ENCODE measurements at places on chromosomes 1 and 21.

DNA sequence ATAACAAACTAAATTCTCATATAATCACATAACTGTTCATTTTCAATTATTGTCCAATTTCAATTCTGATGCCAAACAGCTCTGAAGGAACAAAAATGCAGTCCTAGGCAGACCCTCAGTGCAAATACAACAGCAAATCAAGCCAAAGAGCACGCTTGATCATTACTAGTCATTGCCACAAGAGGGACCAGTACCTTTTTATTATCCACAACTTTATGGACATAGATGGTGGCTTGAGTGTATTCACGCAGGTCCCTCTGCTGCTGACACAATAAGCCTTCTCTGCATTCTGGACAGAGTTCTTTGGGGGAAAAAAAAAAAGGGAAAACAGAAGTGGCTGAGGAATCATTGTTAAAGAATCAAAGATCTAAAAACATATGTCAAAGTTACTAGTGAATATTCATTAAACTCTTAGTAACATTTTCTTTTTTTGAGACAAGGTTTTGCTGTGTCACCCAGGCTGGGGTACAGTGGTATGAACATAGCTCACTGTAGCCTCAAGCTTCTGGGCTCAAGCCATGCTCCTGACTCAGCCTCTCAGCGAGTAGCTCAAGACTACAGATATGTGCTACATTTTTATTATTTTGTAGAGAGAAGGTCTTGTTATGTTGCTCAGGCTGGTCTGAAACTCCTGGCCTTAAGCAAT is 34.3 kb upstream of the RAP1GAP start:
- no peak for DNase-seq

- DNase-seq = no peak
Observed at GRCh38 chr1:33410091-33410701, 20.7 kb downstream of the PHC2 start.

DNA sequence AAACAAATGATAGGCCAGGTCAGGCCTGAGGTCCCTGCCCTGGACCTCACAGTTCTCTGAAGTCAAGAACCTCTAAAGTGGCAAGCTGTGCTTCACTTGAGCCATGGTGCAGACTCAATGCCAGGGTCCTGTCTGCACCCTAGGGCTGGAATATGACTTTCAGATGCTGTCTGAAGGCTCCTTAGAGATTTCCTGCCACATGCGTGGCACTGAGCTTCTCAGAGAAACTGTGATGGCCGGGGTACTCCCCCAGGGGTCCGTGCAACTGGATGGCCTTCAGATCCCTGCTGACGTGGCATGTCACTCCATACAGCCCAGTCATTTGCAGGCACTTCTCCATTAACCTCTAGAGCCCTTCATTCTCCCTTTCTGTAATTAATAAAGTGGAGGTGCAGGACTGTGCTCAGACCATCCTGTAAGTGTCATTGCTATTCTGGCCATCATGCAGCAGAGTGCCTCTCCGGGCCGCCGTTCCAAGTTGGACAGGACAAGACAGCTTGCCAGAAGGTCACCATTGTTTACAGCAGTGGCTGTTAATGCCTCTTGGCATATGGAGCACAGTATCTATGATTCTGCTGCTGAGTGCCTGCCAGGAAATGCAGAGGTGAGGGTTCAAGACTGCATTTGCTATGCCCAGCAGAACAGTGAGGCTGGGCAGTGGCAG is 205.1 kb upstream of the COA6 start:
- no peak for DNase-seq

DNA sequence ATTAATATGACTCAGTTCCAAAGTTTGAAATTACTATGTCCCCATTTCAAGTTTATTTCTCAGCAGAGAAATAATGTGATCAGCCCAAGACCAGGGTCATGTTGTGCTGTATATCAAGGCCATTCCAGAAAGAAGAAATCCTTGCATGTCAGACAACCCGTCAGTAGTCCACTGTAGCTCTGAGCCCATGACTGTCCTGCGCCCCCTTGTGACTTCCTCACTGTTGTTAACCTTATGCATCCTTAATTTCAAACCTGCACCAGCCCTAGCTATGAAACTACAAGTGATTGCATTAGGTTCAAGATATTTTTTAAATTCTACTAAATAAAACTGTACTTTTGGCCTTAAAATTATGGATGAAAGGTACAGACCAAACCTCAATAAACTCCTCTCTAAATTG is 133.0 kb downstream of the LRRC7 start:
- DNase-seq = no peak

GRCh38 chr1:81804312-81804711 is 3.6 kb downstream of the ADGRL2 start:
- no peak for DNase-seq

DNA sequence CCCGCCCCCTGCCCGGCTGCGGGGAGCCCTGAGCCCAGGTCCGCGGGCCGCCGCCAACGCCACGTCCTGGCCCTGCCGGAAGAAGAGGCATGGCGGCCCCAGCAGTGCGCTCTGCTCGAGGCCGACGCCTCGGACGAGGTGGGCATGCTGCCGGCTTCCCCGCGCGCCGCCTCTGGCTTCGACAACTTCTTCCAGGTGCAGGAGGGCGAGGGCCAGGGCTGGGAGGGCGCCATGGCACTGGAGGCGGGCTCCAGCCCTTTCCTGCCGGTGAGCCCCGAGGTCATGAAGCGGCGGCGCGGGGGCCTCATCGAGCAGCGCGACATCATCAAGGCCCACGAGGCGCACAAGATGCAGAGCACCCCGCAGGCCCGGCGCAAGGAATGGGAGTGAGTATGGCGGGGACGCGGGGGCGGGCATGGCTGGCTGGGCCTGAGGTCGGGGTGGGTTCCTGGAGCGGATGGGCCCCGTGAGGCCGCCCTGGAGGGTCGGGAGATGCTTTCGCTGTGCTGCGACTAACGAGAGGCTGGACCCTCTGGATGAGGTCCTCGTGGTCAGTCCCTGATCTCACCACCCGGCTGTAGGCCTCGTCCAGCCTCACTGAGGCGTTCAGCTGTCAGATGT is 70.0 kb upstream of the CACNA1E start:
- DNase-seq = no peak

DNA sequence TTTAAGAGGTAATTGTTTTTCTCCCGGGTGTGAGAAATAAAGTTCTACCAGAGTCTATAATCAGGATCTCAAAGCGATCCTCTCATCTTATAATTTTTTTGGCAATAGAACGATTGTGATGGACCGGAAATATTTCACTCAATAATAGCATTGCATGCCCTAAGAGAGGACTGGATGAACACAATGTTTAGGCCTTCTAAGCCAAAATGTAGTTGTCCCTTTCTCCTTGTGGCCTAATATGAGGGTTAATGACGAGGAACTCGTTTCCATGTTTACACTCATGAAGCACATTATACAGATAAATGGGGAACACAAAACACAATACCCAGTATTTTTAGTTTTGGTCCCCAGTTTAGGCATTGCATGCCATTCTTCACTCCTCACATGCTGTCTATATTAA is 5.9 kb downstream of the TBX15 start:
- DNase-seq = no peak

DNA sequence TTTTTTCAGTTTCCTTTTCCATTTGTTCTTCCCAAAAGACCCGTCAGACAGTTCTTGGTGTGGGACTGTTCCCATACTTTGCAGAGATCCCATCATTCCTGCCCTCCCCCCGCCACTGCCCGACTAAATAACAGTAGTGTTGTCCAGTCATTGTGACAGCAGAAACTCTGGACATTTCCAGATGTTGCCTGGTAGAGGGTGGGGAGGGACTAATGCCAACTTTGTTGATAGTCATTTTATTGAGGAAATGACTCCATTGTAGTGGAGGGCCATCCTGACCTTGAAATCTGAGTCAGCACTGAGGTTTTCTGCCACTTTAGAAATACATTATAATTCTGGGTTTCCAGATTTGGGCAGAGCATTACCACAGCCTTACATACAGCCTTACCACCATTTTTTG is 85.4 kb downstream of the CEP350 start:
- DNase-seq = no peak

DNA sequence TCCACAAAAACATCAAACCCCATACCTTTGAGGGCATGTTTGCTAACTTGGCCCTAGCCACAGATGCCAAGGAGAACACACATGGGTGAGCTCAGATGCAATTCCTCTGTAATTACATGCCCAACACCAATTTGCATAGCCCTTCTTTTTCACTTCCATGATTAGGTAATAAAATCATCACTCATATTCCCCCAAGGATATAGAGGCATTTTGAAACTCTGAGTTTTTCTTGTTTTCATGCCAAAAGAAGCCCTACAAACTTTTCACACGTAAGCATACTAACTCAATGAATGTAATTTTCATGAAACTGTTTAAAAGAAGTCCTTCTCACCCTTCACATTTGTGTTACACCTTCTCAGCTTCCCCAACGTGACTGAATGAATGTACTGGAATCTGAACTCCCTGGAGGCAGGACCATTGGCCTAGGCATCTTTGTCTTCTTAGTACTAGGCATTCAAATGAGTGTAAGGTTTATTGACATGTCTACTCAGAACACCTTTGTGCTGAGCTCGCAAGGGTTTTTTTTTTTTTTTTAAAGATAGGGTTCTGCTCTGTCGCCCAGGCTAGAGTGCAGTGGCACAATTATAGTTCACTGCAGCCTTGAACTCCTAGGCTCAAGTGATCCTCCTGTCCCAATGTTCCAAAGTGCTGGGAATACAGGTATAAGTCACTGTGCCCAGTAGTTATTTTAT is 31.0 kb downstream of the FBXO42 start:
- DNase-seq = no peak

DNA sequence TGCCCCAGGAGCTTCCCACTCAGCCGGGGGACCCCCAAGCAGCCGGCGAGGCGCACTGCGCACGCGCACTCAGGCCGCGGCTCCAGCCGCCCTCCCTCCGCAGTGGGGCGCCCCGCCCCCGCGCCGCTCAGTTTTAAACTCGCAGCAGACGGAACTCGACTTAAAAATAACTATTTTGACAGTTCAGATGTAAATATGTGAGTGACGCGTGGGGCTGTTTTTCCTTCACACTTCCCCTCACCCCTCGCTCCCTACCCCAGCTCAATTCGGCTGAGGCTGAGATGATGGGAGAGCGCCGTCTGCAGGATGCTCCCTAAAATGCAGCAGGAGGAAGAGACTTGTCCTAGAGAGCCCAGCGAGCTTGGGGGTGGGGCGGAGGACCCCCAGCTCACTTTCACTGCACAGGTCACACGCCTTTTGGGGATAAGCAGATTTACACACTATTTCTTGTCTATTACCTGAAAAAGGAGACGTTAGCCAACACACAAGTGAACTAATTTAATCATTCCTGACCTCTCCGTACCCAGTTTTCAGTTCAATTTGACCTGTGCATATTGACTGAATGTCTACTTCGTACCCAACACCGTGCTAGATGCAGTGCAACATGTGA is 8.9 kb upstream of the LEMD1 start:
- peak; percentile 32 for DNase-seq

DNA sequence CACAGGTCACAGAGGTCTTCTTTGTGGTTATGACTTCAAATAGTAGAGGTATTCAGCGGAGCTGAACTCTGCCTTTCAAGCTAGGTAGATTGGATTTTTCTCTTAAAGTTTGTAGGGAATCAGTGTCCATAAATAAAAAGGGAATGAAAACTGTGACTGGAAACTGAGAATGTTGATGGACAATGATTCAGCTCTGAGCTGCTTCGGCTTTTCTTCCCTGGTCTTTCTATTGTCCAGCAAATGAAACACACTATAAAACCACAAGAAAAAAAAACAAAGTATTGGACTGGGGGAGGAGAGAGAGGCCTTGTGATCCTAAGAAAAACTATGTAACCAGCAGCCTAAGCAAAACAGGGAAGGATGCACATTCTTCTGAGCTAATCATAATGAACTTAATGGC is 11.1 kb downstream of the TNNI3K start:
- DNase-seq = no peak

DNA sequence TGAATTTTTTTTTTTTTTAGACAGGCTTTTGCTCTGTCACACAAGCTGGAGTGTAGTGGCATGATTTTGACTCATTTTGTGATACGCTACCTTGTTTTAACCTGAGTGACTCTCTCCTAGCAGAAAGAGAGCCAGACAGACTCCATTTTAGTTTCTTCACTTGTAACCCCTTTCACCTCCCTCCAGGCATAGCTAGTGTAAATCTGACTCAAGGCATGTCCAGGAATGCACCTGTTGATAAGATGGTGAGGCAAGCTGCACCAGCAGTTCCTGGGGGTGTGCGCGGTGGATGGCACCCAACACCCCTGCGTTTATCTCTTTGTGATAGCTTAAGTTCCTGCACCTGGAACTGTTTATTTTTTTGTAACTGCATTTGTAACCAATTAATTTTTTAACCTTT is 4.7 kb upstream of the PHACTR4 start:
- no peak for DNase-seq

- DNase-seq = no peak
Observed at GRCh38 chr1:4736254-4736653, 81.8 kb downstream of the AJAP1 start.

GRCh38 chr1:83641206-83641658 is 357.7 kb downstream of the TTLL7 start:
- DNase-seq = no peak

- DNase-seq = no peak
Observed at GRCh38 chr1:153417136-153417888, 992 bp downstream of the S100A7A start.

DNA sequence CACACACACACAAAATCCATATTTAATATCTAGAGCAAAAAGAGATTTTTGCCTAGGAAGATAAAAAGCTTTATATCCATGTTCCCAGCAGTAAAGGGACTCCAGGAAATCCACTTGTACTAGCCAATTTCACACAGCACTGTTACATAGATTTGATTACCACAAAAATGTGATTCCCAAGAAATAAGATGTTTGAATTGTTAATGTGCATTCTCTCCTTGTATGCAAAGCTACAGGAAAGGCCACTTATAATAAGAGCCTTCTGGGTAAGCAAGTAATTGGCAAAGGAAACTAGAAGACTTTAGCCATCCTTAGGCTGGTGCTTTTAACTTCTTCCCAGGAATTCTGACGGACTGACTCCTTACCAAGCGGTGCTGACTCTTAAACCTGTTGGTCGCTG is 89.3 kb downstream of the LBR start:
- no peak for DNase-seq

DNA sequence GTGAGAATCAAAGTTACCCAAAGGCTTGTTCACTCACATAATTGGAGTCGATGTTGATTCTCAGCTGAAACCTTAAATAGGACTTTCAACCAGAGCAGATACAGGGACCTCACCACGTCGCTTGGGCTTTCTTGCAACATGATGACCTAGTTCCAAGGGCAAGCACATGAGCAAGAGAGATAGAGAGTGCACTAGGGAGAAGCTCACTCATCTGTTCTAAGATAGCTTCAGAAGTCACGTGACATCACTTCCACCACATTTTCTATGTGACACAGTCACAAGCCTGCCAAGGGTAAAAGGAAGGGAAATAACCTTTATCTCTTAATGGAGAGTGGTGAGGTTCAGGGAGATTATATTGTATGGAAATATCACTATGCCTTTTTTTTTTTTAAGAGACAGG is 470.1 kb upstream of the PLXNA2 start:
- no peak for DNase-seq

DNA sequence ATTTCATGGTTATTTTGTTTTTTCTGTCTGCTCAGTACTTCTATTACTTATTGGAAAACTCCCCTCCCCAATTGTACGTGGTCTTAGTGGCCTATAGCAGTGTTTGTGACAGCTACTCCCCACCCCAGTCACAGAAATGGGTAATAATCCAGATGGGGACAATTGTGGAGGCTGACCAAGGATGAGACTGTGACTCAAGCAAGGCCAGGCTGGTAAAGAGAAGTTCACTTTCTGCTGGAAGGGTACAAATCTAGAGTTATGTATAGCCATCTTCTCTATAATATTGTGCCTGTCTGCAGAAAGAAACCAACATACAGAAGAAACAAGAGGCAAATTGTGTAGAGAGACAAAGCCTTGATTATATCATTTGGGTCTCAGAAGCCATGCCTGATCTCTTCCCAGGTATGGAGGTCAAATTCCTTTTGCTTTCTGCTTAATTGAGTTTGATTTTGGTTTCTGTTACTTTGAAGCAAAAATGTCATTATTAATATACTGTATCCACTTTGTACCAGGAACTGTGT is 270.4 kb downstream of the HLX start:
- DNase-seq = no peak

Measured in activated T-helper 2 cell treated with anti-CD3 and anti-CD28 coated beads, Interferon-gamma antibody, Interleukin-2, Interleukin-4, amounts not matched to agents 10 μg/mL and 5 μg/mL and 100 μg/mL, durations not matched to agents 14 hours and 24 hours and 36 hours (primary cell).